ENCODE measurements at places on chromosomes 1 and 21.

DNA sequence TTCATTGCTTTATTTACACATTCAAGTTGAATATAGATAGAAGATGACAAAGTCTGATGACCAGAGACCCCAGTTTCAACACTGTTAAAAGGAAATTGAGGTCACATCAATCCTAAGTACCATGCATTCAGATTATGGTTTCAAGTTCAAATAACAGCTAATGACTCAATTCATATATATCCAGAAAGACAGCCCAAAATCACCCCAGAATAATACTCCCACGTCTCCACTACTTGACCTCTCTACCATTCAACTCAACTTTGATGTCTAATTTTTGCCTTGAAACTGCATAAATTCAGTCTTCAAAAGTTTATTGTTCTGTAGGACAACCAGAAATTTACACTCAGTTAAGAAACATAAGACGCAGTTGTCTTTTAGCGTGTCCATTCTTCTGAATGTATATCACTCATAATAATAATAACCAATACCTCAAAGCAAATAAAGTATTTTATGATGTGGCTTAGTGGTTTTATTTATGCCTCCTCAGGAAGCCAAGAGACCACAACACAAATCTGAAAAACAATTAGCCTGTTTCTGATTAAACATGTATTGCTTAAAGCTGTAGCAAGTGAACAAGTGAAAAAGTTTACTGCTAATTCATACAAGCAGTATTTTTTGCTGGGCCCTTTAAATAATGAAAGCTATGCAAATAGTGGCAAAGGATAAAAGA, 569.0 kb downstream of the LTN1 start:
- no peak for DNase-seq

GRCh38 chr1:53532377-53532776, 73.2 kb downstream of the DMRTB1 start:
- DNase-seq = no peak

DNA sequence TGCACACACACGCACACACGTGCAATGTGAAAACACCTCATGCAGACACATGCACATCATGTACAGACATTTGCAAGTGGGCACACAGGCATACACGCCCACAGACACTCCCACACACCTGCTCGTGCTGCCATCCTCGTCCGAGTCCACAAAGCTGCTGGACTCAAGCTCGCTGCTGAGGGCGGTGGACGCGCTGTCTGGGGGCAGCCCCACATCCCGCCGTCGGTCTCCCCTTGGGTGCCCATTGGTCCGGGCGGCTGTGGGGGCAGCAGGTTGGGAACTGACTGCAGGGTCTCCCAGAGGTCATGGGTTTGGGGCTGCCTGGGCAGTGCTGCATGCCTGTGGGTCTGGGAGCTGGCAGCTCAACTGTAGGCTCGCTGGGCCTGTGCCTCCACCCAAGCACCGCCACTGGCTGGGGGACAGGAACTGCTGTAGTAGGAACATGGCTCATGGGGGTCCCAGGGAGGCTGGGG, 7.6 kb downstream of the DVL1 start:
- no peak for DNase-seq

DNA sequence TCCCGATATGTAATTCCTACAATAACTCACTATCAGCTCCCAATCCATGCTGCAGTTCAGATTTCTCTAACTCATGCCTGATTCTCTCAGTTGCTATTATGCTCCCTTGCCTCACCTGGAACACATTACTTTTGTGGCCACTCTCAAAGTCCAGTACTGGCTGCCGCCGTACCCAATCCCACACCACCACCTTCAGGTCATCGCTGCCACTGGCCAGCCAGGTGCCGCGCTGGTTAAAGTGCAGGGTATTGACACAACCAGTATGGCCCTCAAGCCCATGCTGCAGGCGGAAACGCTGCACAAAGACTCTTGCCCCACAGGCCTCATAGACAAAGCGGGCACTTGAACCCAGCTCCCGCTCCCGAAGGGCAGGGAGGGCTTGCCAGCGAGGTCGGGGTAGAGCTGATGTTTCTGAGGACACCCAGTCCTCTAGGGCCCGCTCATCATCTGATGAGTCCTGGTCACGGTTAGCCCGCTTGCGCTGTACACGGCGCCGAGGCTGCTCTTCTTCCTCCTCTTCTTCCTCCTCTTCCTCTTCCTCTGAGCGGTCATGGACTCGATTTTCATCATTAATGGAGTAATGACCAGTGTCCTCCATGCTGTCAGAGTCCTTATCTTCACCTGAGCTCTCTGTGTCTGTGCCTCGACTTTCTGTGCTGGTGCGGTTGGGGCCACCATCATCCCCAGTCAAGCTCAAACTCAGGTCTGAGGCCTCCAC, 22.6 kb downstream of the DCAF8 start:
- DNase-seq = no peak

GRCh38 chr1:43235040-43235439, 34.7 kb upstream of the TMEM125 start:
- DNase-seq = no peak

- no peak for DNase-seq
Observed at GRCh38 chr1:187641015-187641414, 812.3 kb downstream of the PLA2G4A start.

DNA sequence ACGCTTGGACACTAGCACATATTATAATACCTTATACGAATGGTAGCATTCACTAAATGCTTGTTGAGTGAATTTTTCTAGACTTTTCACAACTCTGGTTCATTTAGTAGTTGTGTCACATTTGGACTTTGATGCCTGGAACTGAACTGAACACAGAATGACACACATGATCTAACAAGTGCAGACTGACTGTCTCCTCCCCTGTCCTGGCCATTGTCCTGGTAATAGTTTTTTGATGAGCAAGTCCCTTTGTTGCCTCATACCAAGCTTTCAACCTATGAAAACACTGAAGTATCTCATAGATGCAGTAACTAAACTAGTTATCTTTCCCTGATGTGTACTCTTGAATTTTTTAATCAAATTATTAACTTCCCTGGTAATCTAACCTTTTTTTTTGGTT, 66.4 kb downstream of the LRRC8D start:
- no peak for DNase-seq

DNA sequence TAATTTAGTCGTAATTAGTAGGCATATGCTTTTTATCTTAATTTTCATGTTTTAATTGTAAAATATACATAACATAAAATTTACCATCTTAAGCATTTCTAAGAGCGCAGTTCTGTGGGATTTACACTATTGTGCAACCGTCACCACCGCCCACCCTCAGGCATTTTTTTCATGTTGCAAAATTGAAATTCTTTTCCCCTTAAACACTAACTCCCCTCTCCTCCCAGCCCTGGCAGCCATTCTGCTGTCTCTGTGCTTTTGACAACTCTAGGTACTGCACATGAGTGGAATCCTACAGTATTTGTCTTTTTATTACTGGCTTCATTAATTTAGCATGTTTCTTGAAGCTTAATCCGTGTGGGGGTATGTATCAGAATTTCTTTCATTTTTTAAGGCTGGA, 7.8 kb downstream of the PIK3CD start:
- DNase-seq = no peak

DNA sequence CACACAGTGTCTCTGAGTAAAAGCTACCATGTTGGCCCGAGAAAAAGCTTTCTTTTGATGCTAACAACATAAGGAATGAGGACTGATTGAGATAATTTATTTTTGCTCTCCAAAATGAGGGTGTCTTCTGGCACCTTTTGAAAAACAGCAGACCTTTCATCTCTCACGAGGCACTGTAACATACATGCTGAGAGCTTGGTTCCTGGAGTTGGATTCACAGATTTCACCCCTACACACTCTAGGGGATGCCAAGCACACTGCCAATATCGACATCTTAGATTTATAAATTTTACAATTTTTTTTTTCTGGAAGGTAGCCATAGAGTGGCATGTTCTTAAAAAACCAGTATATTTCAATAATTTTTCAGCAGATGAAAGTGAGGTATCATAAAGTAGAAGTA, 408.3 kb downstream of the DSCAM start:
- DNase-seq = no peak

- DNase-seq = no peak
Observed at GRCh38 chr1:47840393-47841190, 156.6 kb downstream of the TRABD2B start.

DNA sequence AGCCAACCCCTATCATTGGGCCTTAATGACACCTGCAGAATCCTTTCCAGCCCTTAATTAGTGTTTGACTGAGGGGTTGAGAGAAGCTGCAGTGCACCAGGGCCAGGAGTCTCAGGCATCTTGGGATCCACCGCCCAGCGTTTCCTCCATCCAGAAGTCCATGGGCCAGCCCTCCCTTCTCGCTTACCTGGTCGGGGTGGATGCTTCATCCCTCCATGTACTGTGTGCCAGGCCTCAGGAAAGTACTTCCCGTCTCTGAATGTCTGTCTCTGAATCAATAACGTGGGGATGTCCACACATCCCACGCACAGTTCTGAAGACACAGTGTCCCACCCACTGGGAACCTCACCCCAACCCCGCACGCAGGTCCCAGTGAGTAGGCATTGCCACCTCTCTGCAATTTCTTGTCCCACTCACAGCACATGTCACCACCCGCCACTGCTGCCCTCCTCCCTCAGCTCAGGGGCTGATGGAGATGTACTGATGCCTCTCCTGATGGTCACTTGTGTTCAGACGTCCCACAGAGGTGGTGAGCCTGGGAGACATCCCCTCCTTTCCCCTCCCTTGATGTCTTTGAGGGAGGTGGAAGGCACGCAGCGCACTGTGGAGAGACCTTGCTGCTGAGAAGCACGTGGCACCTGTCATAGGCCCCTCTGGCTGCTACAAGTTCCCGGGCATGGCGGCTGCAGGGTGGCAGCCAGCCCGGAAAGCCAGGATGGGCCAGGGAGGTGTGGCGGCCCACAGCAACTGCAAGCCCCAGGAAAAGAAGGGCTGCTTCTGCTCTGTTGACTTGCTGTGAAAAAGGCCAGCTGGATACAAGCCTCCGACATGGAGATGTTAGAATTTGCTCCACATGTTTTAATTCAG, 29.4 kb upstream of the PRSS38 start:
- no peak for DNase-seq

DNA sequence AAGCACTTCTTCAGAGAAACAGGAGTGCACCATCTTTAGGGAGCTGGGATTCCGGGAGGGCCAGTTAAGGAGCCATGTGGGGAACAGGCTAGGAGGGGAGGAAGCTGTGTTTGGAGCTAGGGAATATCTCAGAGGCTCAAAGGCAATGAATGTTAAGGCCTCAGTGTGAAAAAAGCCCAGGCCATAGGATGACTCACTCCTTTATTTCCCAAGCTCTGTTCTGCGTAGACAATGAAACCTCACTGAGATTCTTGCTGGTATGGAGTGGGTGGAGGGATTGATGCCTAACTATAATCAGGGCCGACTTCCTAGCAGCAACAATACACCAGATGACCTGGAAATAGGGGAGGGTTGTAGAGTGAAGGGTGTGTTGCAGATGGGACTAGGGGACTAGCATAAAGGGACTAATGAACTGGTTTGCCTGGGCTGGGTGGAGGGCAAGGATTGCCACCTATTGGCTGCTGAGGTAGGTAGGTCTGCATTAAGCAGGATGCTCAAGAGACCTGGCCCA, 2.1 kb downstream of the GNAT2 start:
- DNase-seq = peak; percentile 54

DNA sequence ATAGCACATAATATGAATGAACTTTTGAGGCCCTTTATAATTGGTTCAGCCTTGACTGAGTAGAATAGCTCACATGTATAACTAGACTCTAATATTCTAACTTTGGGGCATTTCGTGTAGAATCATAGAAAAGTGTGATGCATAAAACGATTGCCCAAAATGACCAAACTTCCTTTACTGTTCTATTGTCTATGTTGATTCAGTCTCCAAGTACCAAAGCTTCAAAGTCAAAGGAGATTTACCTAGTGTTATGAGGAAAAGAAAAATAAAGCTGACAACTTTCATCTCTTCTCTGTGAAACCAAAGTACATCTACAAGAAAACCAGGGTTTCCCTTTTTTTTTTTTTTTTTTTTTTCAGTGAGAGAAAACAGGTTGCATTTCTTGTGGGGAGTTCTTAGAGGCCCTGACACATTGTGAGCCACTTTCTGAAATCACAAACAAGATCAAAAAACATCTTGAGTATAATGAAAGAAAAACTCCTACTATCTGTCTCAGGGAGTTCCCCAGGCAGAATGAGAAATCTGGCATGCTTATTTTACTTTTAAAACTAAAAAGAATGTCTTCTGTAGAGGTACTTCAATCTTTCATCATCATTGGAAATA, 183.4 kb downstream of the TNFSF18 start:
- DNase-seq = no peak

DNA sequence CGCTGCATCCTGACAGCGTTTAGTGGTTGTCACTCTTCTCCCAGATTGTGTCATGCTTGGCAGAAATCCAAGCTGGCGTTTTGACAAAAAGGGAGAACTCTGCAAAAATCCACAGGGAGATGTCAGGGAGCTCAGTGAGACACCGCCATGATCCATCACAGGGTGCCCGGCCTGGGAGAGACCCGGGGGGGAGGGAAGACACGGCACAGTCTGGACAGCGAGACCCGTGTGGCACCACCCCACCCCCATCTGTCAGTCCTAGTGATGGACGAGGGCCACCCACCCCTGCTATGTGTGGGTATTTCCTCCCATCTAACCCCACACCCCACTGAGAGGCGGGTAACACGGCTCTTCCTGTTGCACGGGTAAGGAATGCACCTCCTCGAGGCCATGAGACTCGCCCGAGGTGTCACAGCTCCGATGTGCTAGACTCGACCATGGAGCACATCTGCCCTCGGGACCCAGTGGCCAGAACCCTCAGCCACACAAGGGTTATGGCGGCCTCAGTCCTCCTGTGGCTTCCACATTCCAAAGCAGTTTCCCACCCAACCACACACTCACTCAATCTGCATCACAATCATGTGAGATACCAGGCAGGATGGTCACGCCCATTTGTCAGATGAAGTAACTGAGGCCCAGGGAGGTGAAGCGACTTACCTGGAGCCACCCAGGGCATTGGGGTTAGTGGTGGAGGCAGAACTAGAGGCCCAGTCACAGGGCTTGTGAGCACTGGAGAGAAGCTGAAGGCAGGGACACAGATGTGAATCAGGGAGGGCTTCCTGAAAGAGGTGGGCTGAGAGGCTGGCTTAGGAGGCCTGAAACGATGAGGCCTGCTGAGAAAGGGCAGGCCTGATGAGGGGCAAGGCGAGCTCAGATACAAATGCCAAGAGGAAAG, 688.5 kb downstream of the MATN1 start:
- DNase-seq = no peak

All from AML-193 (cell line).